Stimulated activated CD4-positive, alpha-beta T cell treated with anti-CD3 and anti-CD28 coated beads, Interleukin-1b, Interleukin-23, amount 100 ng/mL, for 1 hour (primary cell): ENCODE measurements at places on chromosomes 4 and X.

DNA sequence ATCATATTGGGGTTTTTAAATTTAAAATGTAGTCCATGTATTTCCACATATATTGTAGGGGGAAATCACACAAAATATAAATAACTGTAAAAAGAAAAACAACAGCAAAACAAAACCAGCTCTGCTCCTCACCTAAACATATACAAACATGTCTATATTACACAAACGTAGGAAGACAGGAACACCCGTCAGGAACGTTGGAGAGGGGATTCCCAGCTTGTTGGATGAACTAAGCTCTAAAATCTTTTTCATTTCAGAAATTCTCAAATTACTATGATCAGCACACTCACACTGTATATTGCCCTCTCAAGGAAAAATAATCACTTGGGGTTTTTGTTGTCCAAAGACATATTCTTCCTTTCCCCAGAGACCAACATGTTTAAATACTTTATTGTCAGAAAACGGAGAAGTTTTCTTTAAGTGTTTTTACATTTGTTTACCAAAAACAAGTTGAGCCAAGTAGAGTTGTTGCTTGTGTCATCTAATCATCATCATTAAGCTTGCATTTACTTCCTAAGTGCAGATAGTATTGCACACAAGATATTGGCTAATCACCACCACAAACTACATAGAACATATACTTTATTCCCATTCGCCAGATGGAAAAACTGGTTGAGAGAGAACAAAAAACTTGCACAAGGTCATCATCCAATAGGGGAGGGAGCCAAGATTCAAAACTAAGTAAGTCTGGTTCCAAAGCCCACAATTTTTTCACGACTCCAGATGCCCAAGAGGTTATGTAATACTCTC, 2.4 kb upstream of the TLR10 start:
- DNase-seq, result no peak

GRCh38 chrX:13376857-13377549, 57.1 kb upstream of the ATXN3L start:
- DNase-seq, result no peak

DNA sequence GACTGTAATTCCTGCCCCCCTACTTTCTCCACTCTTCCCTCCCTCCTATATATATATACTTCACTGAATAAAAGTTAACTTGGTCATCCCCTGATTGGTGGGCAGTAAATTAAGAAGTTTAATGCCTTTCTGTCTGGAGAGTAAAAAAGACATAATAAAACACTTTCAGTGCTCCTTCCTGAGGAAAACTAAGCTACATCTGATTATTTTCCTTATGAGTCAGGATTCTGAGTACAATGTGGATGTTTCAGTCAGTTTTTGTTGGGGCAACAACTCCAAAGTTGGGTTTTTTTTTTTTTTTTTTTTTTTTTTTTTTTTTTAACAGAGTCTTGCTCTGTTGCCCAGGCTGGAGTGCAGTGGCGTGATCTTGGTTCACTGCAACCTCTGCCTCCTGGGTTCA, 22.0 kb upstream of the SUPT20HL2 start:
- no peak for DNase-seq

DNA sequence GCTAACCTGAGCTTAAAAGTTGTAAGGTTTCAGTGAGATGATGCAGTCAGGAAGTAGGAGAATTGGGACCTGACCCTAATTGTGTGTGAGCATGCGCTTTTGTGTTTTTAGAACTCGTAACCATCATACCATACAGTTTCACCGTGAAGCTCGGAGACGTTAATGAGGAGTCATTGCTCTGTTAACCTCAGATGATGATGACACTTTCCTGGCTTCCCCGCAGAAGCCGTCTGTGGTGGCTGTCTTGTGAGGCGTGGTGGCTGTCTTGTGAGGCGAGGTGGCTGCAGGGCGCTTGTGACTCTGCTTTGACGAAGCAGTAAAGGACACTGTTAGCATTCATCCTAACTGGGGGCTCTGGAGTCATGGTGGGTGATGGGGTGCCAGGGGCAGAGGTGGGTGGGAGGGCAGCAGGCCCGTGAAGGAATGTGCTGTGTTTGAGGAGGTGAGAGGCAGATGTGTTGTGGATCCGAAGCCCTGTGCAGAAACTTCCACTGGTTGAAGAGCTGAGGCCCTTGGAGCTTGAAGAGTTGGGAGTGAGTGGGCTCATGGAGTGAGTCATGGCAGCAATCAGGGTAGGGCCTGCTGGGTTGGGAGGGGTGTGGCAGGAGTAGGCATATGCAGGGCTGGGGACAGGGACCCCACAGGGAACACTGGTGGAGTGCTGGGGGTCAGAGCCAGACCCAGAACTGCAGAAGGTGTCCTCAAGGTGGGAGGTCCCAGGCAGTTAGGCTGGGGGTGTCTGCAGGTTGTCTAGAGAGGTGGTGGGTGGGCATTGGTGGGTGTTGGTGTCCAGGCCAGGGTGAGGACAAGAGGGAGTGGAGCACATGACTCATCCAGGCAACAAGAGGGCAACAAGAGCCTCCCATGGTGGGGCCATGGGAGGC, 57.4 kb downstream of the NSD2 start:
- DNase-seq, result no peak

- DNase-seq, result no peak
Measured at GRCh38 chrX:38103857-38104812, 97.8 kb downstream of the SYTL5 start.

- DNase-seq, result no peak
Measured at GRCh38 chr4:124111411-124111810, 601.1 kb downstream of the ANKRD50 start.

DNA sequence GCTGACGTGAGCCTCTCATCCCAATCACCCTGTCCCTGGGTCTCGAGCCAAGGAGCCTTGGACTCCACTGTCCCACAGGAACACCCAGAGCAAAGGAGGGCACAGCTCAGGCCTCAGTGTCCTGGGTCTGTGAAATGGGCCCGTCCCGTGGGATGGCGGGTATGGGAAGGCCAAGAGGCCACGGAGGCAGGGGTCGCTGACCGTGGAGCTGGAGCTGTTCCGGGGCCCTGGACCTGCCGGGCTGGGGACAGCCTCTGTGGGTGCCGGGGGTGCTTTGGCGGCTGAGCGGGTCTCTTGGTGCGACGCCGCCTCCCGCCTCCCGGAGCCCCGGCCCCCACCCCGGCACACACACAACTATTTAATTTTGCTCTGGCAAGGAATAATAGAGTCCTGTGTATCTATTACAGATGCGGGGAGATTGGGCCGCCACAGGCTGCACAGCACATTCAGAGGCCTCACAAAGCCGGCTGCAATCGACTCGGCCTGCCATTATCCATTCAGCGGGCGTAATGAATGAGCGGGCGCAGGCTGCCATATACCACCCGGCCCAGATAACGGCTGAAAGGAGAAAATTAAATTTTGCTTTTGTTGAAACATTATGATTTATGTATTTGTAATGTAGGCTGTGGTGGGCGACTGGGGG, 83.9 kb upstream of the NKX1-1 start:
- DNase-seq, result no peak

- no peak for DNase-seq
Measured at GRCh38 chr4:154120006-154120676, 331.3 kb upstream of the SFRP2 start.

GRCh38 chrX:22397566-22397965, 124.9 kb downstream of the CBLL2 start:
- no peak for DNase-seq

DNA sequence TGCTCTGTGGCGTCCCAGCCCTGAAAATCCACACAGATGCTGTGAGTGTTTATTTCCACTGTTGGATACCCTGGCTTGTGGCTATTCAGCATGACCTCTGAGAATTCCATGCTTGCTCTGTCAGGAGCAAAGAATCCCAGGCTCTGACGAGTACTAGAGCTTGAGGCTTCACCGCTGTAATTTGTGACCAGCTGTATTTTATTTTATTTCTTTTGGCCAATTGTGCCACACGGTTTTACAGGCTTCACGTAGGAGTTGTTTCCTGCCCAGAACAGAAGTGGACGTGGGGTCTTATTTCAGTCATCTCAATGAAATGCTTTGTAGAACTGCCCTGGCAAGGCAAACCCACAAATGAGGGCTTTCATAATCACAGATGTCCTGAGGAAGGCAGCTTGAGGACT, 69.4 kb upstream of the CLDN34 start:
- no peak for DNase-seq

DNA sequence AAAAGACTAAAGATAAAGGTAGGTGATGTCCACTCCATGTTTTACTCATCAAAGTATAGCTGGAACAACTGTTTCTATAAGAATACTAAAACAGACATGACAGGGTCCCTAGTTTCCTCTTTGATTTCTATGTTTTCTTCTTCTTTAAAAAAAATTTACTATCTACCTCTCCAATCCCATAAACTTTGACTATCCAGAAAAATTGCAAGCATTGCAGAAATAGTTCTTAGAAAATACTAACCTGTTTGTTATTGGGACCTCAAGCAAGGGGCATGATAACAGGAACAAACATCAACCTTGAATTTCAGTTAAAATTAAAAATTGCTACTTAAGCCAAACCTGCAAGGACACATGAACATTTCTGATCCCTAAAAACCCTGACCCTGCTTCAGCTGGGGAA, 1226.5 kb downstream of the C4orf33 start:
- DNase-seq, result no peak

DNA sequence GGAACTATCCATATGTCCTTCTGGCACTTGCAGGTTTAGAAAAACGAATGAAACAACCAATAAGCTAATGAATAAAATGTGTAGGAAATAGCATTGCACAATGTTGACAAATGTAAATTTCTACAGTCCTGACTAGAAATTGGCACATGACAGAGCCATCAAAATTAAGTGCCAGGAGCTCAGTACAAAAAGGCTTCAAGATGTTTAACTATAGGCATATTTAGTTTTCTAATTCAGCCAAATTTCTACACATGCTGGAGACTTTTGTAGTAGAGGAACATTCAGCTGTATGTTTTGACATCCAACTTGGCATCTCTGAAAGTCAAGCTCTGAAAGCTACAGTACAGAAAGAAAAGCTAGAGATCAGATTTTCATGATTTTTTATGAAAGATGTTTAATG, 1999.4 kb upstream of the AGA start:
- DNase-seq, result no peak

DNA sequence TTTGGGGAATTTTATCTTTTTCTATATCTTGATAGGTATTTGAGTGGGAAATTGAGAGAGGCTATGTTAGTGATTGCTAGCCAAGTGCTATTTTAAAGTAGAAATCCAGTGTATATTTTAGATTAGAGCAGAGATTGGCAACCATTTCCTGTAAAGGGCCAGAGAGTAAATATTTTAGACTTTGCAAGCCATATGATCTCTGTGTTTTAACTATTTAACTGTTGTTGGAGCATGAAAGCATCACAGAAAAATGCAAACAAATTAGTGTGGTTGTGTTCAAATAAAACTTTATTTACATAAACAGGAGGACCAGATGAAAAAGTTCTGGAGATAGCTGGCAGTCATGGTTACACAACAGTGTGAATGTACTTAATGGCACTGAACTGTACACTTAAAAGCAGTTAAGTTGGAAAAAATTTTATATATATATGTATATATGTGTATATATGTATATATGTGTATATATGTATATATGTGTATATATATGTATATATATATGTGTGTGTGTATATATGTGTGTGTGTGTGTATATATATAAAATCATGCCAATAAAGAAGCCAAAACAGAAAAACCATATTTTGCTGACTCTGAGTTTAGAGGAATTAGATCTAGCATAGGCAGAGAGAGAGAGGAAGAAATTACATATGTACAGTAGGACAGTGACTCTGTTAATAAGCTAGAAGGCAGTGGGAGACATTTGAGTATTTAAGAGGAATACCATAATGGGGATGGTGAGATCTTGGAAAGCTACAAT, 83.4 kb downstream of the TMEM164 start:
- DNase-seq, result no peak

DNA sequence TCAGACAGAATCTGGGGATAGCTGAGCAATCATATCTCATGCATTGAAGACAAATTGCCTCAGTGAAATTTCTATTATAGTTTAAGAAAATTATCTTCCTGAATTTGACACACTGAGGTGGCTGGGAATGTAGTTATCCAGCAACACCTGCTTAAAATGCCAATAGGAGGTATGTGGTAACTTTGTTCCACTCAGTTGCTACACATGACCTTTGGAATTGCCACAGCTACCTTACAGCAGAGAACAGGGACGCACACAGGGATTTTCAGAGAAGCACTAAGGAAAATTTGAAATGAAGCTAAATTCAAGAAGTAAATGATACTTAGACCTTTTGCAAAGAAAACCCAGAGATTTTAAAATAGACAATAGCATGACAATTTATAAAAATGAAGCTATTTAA, 264.6 kb downstream of the IL1RAPL1 start:
- DNase-seq, result no peak

GRCh38 chr4:158996669-158997074, 106.2 kb upstream of the RAPGEF2 start:
- DNase-seq, result no peak

DNA sequence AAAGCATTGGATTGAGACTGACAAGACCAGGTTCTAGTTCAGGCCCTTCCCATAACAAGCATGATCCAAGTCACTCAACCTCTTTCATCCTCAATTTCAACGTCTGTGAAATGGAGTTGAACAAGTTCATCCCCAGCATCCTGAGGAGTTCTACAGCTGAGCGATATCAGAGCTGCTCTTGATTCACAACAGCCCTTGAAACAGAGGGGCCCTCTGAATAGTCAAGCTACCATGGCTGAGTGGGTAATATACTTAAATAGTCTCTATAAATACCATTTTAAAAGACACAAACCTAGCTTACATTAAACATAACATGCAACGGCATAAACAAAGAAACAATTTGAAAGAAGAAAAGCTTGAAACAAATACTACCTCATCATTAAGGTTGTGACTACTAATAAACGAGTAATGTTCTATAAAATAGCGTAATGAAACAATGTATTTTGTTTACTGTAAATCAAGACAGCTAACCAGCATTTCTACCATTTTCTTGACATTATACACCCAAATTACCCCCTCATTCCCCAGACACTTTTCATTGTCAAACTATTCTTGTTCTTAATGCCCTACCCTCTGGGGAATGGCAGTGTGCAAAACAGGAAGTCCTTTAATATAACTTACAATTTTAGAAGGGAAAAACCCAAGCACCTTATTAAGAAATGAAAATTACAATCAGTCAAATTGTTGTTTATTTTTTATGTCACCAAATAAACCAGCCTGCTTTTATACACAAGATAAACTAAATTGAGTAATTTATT, 202.3 kb downstream of the PARM1 start:
- no peak for DNase-seq

GRCh38 chr4:18056030-18056429, 34.5 kb upstream of the LCORL start:
- DNase-seq, result no peak

GRCh38 chr4:23890369-23891063, 669 bp upstream of the PPARGC1A start:
- DNase-seq, result no peak

DNA sequence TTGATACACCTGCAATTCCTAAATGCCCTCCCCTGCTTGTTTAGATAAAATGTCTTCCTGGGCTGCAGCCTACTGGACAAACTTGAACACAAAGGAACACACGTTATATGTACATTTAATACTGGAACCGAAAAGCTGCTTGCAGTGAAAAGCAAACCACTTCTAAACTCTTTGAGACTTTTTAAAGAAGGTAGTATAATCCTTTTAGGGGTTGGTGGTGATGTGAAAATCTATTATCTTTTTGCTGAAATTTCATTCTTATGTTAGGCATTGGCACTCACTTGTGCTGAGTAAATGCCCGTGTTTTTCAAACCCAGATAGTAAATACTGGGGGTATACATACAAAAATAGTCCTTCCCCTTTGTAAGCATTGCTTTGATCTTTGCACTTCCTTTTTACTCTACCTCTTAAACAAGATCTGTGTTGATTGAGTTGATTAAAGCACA, 2.2 kb downstream of the NFKB1 start:
- DNase-seq, result no peak

GRCh38 chr4:151652841-151653547, 107.8 kb downstream of the GATB start:
- no peak for DNase-seq
